ENCODE measurements at places on chromosomes 16 and 17. TPM values are rescaled to one million over a fixed set of nuclear protein-coding genes. Genes with fewer than 3 reads are reported as not detected.

Gene DRC3
- 1.00 TPM for total RNA-seq

Gene MMP2
- 142 TPM for total RNA-seq

Gene LYRM9
- 25.2 TPM for total RNA-seq

Gene TPSB2
- total RNA-seq: 2.2 TPM

Gene CES5A
- 0.20 TPM for total RNA-seq

All from heart left ventricle (tissue), 16 donors.